ENCODE measurements at places on chromosomes 2 and 18.
A peak's percentile ranks its signal among the peaks of the same experiment; 100 is the strongest.

- DNase-seq, result peak; percentile 63
Observed at GRCh38 chr2:190781604-190782198, 98.9 kb upstream of the GLS start.

- peak; percentile 57 for DNase-seq
Observed at GRCh38 chr2:176136374-176137251, 7.1 kb downstream of the HOXD8 start.

- no peak for DNase-seq
Observed at GRCh38 chr2:167572883-167573619, 674.3 kb downstream of the STK39 start.

DNA sequence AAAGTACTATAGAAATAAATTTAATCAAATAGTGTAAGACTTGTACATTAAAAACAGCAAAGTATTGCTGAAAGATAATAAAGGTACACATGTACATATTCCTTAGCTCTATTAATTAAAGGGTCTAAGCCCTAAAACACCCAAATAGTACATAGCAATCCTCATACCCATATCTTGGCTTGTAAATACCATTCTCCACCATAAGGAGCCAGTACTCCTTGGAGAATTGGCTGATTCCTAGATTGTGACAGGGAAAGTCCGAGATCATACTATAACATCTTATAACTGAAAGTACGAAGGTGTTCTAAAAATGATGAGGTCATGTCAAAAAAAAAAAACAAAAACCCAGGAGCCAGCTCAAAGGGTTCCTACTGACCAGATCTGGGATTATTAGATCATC is 614.6 kb downstream of the SUCLG1 start:
- no peak for DNase-seq

DNA sequence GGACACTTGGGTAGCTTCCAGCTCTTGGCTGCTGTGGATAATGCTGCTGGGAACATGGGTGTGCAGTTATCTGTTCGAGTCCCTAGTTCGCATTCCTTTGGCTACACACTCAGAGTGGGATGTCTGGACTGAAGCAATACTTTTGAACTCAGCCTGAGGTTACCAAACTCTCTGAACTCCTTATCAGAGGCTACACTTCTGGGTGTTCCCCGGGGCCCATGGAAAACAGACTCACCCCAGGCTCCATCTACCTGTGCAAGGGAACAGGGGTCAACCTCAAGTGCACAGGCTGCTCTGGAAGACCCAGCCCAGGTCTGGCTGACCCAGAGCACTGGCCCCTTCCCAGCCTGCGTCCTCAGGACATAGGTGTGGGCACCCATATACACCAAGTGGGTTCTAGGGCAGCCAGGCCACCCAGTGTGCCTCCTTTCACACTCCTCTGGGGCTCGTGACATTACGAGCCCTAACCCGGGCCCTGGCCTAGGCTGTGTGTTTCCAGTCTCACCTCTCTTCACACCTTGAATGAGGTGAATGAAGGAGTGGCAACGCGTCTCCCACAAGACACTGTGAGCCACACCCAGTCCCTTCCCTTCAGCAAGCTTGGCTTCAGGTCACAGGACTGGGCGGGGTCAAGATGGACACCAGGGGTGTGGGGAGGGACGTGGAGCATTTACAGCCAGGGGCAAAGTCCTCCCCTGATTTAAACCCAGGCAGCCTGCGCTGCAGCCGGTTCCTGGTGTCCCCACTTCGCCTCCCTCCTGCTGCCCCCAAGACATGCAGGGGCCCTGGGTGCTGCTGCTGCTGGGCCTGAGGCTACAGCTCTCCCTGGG is at the start of gene ALPI:
Gene ALPI, plus strand, starts transcription at position 728 of the 830 bp plus-strand sequence. Its CDS starts 47 bp downstream, at position 775.
- DNase-seq, result no peak

DNA sequence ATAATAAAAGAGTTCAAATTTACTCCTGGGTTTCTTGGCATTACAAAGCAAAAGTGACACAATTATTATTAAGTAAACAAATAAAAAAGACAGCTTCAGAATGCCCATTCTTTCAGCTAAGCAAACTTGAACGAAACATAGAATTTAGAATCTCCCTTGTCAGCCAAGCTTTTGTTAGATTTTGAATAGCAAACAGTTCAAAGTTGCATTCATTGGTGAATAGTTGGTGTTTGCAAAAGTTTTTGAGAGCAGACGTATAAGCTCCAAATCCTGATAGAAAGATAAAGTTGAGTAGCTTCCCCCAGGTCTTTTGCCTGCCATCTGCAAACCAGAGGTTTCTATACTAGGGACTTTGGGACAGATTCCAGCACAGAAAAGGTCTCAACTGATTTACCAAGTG is 434.3 kb upstream of the TNP1 start:
- DNase-seq, result no peak
